ENCODE measurements at places on chromosomes 7 and 10. TPM values are rescaled to one million over a fixed set of nuclear protein-coding genes. Genes with fewer than 3 reads are reported as not detected.

The CALML3 gene
- total RNA-seq = not detected

The ATG9B gene
- total RNA-seq = 0.16 TPM

The NCF1 gene
- total RNA-seq = not detected

The FKBP9 gene
- 329 TPM for total RNA-seq

The SPDYE8 gene
- total RNA-seq = not detected

The NUTM2B gene
- total RNA-seq = 0.18 TPM

The CTBP2 gene
- total RNA-seq = 44.9 TPM

The OPN1SW gene
- total RNA-seq = not detected

The GOT1 gene
- total RNA-seq = 27.1 TPM

The RBM28 gene
- total RNA-seq = 6.9 TPM

The CALML5 gene
- total RNA-seq = not detected

The SFTPD gene
- 0.36 TPM for total RNA-seq

The TBX20 gene
- 49.5 TPM for total RNA-seq

The TMEM120A gene
- 17.9 TPM for total RNA-seq

The UPK3B gene
- total RNA-seq = not detected

The MARCHF5 gene
- total RNA-seq = 10.1 TPM

The GPR15LG gene
- not detected for total RNA-seq

The ADIRF gene
- 13.5 TPM for total RNA-seq

The HECW1 gene
- not detected for total RNA-seq

The ADRB1 gene
- total RNA-seq = not detected

The TSPAN12 gene
- total RNA-seq = 0.72 TPM

The DEPP1 gene
- total RNA-seq = 84.2 TPM

The AVL9 gene
- 17.1 TPM for total RNA-seq

The GSAP gene
- 0.18 TPM for total RNA-seq

The CD36 gene
- total RNA-seq = 0.18 TPM

The PRSS37 gene
- total RNA-seq = not detected

The MET gene
- total RNA-seq = 8.1 TPM

The ANKIB1 gene
- 29.3 TPM for total RNA-seq

The CFAP46 gene
- total RNA-seq = 0.81 TPM

The HOXA6 gene
- not detected for total RNA-seq

The PRR15 gene
- 21.1 TPM for total RNA-seq

The PRLHR gene
- total RNA-seq = not detected

The DLX6 gene
- total RNA-seq = not detected

The SFTPA1 gene
- not detected for total RNA-seq

The LRIT1 gene
- total RNA-seq = not detected

The ITPRIP gene
- total RNA-seq = 18.0 TPM

The IGFBP3 gene
- 686 TPM for total RNA-seq

The FEZF1 gene
- total RNA-seq = not detected

The MAGI2 gene
- 1.3 TPM for total RNA-seq

The VPS37D gene
- total RNA-seq = 2.8 TPM

The CALHM1 gene
- not detected for total RNA-seq

The MMD2 gene
- total RNA-seq = not detected

All from cardiac atrium fibroblast (primary cell).